Activated naive CD4-positive, alpha-beta T cell (primary cell): ENCODE measurements at places on chromosomes 11 and 22.

DNA sequence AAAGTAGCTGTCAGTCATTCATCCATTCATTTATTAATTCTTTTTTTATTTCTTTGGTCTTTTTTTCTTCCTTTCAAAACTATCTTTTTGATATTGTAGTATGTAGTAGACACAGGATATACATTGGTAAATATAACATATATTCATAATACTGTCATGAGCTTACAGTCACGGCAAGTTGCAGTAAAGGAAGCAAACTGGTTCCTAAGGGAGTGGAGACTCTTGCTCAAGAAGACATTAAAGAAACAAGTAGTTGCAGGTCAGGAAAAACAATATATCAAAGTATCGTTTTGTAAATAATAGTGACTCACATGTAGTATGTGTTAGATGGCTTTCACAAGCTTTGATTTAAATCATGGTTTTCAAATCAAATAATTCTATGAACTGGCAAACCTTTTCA lies 7.5 kb downstream of the OR5AR1 start:
- DNase-seq, result no peak

GRCh38 chr22:43426816-43427215 lies 15.0 kb downstream of the MPPED1 start:
- DNase-seq, result no peak

- DNase-seq, result no peak
Measured at GRCh38 chr22:21641417-21641788, 699 bp upstream of the SDF2L1 start.

DNA sequence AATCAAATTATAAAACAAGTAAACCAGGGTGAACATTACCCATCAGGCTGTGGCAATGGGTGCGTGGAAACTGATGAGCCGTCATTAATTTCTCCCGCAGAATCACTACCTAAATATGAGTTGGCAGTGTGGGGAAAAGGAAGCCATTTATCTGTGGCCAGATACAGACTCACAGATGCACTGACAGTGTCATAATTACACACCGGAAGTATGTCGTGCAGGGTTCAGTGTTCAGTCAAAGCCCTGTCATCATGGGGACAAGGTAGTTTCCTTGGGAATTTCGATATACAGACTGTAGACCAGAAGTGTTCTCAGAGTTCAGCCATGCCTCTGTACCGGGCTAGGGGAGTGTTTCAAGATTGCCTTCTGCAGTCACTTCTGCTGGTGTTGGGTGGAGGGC lies 119.2 kb upstream of the SEZ6L start:
- DNase-seq, result no peak

DNA sequence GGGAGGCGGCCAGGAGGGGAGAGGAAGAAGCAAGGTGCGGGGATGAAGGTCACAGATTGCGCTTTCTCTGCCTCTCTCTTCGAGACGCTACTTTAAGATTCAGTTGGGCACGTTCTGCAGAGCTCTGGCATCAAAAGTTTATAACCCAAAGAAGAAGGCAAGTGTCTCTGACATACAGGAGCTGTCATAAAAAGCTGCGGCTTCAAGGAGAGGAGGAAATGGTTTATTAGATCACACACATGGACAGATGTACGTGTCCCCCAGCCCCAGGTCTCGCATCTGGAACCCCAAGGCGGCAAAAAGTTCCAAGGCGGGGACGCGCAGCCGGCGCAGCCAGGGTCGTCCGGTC lies 589.0 kb downstream of the OPCML start:
- no peak for DNase-seq

- DNase-seq, result no peak
Measured at GRCh38 chr22:20625270-20625669, 117.9 kb downstream of the MED15 start.

GRCh38 chr22:49996518-49997250 lies 15.9 kb downstream of the IL17REL start:
- DNase-seq, result no peak

- no peak for DNase-seq
Measured at GRCh38 chr11:119147604-119148333, 1.1 kb upstream of the ABCG4 start.
